ENCODE measurements at places on chromosomes 6 and 20.
A peak's percentile ranks its signal among the peaks of the same experiment; 100 is the strongest.

GRCh38 chr6:128129679-128130078 is 228.8 kb upstream of the THEMIS start:
- DNase-seq, result no peak

- no peak for DNase-seq
Observed at GRCh38 chr20:43137160-43137559, 52.5 kb downstream of the PTPRT start.

DNA sequence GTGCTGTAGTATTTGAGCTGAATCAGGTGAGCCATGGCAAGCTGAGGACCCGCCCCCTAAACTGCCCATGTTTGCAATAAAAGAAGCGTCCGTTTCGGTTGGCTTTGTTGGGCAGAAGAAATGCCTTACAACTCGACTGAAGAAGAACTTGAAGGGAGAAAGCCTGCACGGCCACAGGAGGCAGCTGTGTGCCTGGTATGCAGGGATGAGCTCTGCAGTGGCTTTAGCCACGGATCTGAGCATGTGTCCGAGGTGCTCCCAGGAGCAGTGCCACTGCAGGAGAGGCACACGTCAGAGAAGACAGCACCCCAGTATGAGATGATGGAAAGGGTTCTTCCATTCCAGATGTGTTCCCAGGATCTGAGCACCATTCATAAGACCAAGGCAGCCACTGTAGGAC is 23.5 kb downstream of the KIZ start:
- DNase-seq, result no peak

DNA sequence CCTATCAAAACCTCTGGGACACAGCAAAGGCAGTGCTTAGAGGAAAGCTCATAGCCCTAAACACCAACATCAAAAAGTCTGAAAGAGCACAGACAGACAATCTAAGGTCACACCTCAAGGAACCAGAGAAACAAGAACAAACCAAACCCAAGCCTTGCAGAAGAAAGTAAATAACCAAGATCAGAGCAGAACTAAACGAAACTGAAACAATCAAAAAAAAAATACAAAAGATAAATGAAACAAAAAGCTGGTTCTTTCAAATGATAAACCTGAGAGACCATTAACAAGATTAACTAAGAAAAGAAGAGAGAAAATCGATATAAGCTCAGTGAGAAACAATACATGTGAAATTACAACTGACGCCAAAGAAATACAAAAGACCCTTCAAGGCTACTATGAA is 34.8 kb upstream of the RUNX2 start:
- no peak for DNase-seq

DNA sequence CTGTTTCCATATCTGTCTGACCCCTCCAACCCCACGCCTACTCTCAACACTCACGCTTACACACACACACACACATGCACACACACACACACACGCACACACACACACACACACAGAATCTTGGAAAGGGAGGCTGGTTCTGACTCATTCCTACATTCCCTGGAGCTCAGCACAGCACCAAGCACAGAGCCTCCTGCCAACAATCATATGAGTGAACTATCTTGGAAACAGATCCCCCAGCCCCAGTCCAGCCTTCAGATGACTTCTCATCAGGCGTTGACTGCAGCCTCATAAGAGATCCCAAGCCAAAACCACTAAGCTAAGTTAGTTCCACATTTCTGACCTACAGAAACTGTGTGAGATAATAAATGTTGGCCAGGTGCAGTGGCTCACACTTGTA is 14.1 kb upstream of the HCK start:
- no peak for DNase-seq

DNA sequence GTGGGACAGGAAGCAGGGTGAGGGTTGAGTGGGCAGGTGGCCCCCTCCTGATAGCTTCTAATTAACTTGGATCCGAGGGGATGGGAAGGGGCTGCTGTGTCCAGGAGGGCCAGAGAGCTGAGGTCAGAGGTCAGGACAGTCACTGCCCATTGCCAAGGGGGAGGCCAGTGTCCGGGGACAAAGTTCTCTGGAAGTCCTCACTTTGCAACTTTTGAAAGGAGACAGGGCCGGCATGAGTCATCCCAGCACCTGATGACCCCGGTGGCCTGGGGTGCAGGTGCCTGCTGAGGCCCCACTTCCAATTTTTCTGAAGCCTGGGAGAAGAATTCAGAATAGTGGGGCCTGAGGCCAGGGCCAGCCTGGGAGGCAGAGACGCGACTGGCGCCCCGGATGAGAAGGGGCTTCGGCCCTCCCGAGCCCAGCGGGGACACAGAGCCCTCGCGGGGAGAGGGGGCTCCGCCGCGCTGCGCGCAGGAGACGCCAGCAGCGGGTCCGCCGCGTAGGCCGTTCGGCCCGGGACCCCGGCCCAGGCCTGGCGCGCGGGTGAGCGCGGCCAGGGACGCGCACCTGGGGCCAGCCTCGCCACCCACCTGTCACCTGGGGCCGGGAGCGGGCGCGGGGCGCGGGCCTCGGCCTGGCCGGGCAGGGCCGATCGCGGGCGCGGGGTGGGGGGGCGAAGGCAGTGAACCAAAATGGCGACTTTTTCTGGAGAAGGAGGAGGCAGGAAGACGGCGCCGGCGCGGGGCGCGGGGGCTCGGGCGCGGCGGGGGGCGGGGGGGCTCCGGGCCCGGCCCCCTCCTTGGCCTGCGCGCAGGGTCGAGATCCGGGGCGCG is 586 bp downstream of the ZNF512B start:
- DNase-seq, result no peak

DNA sequence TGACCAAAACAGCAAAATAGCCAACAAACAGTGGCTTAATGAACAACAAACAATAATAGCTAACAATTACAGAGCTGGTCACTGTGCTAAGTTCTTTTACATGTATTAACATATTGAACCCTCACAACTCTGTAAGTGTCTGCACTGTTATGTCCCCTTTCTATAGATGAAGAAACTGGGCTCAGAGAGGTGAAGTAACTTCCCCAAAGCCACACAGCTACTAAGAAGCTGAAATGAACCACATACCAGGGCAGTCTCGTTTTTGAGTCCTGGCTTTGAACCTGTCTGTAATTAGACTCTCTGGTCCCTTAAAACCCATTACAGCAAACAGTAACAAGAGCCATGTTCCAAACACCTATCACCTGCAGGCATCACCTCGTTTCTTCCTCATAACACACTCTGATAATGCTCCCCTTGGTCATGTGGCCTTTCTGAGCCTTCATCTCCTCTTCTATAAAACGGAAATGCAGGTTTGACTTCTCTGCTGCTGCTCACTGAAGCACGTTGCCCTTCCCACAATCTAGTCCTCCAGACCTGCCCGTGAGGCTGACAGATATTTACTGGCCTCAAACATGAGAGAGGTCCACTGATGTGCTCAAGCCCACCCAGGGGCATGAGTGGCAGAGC is 23.3 kb downstream of the KCNK15 start:
- no peak for DNase-seq

GRCh38 chr20:57178582-57179111 is 87.8 kb downstream of the BMP7 start:
- no peak for DNase-seq

DNA sequence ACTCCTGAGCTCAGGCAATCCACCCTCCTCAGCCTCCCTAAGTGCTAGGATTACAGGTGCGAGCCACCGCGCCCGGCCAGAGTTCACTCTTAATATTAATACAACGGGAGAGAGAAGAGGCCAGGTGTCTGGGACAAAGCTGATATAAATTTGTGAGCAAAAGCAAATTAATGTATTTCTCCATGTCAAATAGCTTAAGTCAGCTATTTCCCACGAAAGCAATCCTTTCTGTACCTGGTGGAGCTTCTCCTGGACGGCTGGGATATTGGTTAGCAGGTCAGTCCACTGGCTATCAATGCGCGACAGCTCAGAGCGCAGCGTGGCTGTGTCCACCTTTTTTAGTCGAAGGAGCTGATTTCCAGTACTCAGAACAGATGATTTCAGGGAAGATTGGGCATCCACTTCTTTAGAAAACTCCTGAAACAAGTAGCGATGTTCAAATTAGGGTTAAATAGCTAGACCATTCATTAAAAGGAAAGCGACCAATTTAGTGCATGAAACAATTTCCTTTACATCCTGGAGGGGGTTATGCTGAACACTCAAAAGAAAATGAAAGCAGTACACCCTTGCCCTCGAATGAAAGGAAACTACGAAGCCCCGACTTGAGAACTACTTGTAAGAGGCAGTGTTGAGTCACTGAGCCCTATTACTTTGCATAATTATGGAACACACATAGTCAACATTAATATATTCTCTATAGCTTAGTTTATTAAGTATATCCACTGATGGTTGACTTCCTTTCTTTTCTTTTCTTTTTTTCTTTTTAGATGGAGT is 403.4 kb downstream of the SYNE1 start:
- DNase-seq, result peak; percentile 15

DNA sequence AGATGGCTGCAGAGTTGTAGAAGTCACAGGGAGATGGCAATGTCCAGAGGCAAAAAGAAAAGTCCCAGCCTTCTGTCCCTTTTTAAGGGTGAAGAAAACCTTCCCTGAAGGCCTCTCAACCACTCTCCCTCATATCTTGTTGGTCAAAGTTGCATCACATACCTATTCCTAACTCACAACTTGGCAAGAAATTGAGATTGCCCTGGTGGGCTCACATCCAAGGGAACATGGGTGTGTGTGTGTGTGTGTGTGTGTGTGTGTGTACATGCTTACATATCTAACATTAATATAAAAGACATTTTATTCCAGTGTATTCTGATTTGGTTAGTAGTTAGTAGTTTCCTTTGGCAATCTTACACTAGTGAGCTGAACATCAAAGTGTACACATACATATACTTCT is 144.3 kb upstream of the SALL4 start:
- DNase-seq, result no peak

GRCh38 chr20:44467289-44467883 is 8.3 kb upstream of the TTPAL start:
- no peak for DNase-seq

- no peak for DNase-seq
Observed at GRCh38 chr20:61387204-61387953, 135.3 kb downstream of the CDH4 start.

DNA sequence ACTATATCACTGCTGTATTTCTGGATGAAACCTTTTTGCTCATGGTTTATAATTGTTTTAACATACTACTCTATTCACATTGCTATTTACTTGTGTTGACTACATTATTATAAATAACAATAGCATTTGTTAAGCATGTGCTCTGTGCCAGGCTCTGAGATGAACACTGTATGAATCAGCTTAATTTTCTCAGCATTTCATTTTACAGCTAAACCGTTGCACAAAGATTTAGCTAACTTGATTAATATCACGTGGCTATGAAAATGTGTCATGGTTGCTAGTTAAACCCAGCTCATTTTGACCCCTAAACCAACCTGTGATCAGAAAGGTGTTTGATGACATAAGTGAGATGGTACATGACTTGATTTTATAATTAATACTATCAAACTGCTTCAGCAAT is 77.5 kb downstream of the NCOA7 start:
- DNase-seq, result no peak

DNA sequence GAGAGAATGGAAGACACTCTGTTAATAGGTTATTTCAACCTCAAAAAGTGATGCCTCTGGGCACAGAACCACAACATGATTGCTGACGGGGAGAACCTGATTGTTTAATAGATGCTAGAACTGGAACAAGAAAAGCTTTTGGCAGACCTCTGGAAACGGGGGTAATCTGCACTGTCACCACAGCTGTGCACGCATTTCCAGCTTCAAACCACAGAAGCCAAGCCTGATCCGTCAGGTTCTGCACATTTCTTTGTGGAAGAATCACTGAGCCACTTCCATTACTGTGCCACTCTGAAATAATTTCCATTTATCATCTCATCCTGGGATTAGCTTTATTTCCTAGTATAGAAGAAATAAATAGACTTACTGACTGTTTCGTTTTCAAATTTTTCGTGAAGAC is 309.3 kb downstream of the FARS2 start:
- no peak for DNase-seq

Data from CD8-positive, alpha-beta T cell (primary cell).